DMS 273 treated with DMSO at 0.1 percent for 48 hours (cell line): ENCODE measurements at places on chromosomes 5 and 9.

DNA sequence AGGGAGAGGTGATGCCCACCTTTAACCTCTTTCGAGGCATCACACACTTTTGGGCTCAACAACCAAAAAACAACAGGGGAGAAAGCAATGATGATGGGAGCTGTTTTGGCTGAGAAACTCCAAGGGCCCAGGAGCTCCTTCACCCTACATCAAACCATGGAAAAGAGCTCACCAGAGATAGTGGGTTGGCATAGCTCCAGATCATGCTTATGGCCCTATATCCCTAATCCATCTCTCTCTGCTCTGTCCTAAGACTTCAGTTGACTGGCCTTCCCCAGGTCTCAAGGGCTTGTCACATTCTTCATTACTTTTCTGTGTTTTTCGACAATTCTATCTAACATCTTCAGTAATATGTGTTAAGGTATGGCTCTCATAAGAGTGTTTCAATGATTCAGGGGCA lies 5.7 kb upstream of the CTSL start:
- DNase-seq = no peak

DNA sequence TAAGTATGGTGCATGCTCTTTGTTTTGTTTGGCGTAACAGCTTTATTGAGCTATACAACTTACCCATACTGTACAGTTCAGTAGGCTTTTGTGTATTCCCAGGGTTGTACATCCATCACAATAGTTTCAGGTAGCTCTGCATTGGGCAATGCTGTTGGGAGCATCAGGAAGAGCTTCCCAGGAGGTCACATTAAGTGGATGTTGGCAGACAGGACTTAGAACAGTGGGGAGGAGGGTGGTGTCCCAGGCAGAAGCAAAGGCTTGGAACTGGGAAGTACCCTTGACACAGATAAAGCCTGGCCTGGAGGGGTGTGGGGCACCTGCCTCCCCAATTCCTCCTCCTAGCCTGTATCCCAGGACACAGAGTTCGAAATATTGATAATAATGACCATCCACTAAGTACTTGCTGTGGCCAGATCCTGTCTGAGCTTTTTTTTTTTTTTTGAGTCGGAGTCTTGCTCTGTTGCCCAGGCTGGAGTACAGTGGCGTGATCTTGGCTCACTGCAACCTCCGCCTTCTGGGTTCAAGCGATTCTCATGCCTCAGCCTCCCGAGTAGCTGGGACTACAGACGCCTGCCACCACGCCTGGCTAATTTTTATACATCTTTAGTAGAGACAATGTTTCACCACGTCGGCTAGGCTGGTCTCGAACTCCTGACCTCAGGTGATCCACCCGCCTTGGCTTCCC lies 1.3 kb downstream of the BBLN start:
- DNase-seq = no peak

DNA sequence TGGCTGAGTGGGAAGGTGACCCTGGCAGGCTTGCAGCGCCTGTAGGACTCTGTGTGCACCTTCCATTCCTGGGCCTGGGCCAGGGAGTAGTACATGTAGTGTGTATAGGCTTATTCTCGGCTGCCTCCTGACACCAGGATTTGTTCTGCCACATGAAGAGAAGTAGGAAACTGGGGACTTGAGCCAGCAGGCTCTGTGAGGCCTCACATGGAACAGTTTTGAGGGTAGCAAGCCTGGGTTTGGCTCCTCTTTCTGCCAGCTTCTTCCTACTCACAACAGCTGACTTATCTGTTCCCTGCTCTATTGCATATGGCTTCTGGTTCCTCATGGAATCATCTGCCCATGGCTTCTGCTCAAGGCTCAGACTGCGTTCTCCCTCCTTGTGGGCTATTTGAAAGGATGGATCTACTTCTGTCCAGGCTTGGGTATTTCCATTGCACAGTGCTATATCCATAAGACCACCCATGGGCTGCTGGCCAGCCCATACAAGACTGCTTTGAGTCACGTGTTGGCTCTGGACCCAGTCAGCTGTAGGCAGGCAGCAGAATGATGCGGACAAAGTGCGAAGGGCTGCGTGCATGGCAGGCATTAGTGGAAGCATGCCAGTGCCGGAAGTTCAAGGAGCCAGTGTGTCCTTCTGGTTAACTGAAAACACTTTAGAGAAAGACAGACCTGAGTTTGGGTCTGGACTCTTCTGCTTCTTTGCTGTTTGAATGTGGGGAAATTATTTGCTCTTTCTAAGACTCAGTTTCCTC lies 11.0 kb upstream of the INSYN2B start:
- DNase-seq = no peak

DNA sequence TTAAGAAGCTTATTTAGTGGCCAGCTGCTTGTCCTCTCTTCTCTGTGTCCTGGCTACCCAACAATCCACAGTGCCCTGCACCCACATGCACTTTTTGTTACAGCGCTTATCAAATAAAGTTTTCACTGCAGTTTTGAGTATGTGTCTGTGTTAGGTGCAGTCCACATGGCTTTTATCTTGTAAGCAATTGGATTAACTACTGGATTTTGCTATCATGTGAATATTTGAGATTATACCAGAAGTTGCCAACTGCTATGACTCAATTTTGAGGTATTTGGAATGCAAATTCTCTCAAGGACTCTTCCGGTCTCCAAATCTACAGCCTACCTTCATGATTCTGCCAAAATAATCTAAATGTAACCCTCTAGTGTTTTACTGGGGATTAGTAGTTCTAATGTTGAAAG lies 690.2 kb downstream of the NR2F1-AS1 start:
- no peak for DNase-seq

- DNase-seq = no peak
Measured at GRCh38 chr9:107260437-107261081, 22.5 kb upstream of the RAD23B start.

- peak; percentile 13 for DNase-seq
Measured at GRCh38 chr5:179475208-179475751, 75.1 kb upstream of the RUFY1 start.

DNA sequence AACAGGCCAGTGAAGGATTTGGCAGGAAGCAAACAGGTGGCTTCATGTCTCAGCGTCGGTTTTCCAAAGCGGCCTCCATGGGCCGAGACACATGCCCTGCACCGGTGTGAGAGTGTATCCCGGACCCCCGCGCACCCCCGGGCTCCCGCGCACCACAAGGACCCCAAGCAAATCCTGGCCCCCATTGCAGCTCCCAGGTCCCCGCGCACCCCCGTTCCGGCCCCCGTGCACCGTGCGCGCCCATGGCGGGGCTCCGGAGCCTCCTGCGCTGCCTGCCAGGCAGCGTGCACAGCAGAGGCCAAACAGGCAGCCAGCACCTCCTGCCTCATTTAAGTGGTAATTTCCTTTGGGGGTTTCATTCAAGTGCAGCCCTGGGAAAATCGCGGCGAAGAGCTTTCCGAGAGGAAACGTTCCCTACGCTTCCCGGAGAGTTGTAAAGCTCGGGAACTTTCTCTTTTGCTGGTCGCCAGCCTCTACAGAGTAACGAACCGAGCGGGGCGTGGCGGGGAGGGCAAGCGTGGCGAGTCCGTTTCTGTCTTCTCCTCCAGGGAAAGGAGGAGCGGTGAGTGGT lies 145.5 kb upstream of the SLC24A2 start:
- no peak for DNase-seq

DNA sequence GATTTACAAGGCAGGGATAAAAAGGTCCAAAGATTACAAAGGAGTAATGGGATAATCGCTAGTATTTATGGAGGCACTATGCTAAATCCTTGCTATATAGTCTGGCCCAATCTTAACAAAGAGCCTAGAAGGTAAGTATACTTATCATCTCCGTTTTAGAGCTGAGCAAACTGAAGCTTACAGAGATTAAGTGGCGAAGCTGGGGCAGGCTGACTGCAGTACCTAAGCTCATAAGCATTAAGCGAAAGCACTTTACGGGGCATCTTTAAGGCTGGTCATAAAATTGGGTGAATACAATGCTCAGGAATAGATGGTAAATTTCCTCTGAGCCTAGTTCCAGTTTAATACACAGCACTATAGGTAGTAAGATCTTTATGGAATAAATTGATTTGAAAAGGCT lies 30.0 kb upstream of the ZNF366 start:
- DNase-seq = no peak

GRCh38 chr9:69834056-69834455 lies 13.4 kb downstream of the CFAP95 start:
- DNase-seq = no peak

DNA sequence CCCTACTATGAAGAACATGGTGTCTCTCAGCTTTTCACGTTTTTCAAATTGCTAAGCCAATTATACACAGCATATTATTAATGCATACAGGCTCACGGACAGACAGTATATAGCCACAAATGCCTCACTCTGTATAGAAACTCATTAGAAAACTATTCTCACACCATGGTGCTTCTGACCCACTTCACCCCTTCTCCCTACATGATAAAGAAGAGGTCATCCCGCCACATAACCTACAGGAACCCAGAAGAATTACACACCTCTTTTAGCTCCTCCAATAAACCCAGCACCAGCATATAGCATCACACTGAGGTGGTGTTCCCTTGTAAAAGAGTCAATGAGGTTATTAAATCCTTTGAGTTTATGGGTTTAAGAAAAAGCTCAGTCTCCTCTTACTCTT lies 5.6 kb downstream of the TLE1 start:
- DNase-seq = no peak

- DNase-seq = no peak
Measured at GRCh38 chr5:74109344-74109743, 483.3 kb downstream of the ARHGEF28 start.

- DNase-seq = no peak
Measured at GRCh38 chr5:138160706-138161105, 17.7 kb downstream of the BRD8 start.

GRCh38 chr5:43553381-43553780 lies 3.5 kb downstream of the PAIP1 start:
- DNase-seq = no peak

DNA sequence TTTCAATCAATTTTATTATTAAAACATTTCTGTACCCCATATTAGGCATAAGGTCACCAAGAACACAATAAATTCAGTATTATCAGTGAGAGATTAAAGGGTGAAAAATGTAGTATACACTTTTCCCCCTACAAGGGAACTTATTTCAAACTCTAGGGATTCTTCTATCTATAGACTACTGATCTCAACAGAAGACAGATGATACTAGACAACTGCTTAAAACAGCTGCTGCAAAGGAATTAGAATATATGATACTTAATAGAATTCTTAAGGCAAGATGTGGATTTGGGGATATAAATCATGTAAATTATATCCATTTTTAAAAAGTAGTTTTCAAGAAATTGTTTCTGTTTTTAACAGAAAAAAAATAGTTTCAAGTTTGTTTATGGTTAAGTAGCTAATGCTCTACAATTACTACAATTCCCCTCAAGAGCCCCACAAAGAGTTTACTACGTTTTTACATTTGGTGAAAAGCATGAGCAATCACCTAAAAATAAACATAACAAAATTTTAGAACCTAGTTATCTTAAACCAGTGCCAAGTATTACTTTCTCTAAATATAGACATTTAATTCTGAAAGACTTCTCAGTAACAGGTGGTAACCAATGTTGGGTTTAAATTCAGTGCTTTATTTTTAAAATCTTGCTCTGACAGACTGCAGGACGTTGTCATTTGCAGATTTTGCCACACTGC lies 6.0 kb downstream of the KIF24 start:
- DNase-seq = no peak

DNA sequence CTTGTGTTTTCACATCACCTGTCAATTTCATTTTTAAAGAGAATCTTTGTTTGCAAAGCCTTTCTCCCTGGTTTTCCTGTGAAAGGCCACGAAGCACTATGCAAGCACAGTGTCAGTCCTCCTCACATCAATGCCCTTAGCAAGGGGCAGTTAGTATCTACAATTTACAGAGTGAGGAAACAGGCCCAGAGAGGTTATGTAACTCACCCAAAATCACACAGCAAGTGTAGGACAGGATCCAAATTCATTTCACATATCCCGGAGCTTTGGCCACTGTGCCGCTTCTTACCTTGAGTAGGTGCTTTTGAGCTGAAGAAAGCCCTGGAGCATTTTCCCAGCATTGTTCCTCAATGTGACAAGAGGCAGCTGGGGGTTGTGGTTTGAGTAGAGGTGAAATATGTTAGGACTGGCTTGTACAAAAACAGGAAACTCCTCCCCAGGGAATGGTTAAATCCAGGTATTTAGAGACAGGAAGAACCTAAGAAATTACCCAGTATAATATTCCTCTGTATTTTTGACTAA lies 283.8 kb downstream of the NTRK2 start:
- no peak for DNase-seq

GRCh38 chr9:1098551-1098950 lies 48.4 kb downstream of the DMRT2 start:
- DNase-seq = no peak

- no peak for DNase-seq
Measured at GRCh38 chr5:140329739-140330481, 16.5 kb downstream of the HBEGF start.

DNA sequence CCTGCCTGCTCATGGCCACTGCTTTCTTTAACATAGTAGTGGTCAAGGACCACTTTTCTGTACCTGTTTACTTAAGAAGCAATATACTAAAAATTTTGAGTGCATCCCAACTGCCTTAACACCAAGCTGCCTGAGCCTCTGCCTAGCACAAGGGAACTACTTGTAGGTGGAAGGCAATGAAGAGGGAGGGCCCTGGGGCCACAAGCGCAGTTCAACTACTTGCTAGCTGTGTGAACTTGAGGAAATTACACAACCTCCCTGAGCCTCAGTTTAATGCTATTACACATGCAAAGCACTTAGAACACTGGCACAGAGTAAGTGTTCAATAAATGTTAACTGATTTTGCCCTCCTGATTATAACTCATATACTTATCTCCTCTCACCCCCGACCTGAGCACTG lies 6.3 kb downstream of the ARL15 start:
- DNase-seq = no peak

DNA sequence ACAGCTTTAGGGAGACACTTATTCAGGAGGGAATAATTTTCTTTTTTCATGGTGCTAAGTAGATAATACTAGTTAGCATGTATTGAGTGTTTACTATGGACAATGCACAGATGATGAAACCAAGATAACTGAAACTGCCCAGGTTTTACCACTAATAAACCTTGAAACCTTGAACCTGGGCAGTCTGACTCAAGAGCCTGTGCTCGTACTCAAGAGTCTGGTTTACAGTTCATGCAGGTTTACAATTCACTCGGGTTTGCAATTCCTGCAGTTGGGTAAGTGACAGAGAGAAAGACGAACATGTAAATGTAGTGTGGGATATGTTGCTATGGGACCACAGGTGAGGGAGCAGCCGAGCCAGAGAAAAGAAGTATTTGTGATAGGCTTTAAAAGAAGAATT lies 28.2 kb downstream of the NUP214 start:
- DNase-seq = no peak

GRCh38 chr5:114223866-114224265 lies 138.0 kb upstream of the KCNN2 start:
- DNase-seq = peak; percentile 0

GRCh38 chr9:91546574-91546973 lies 122.9 kb upstream of the NFIL3 start:
- no peak for DNase-seq

GRCh38 chr5:146753641-146754040 lies 124.9 kb downstream of the PPP2R2B start:
- DNase-seq = no peak

GRCh38 chr5:32942225-32942989 lies 231.3 kb downstream of the NPR3 start:
- no peak for DNase-seq

GRCh38 chr9:28209130-28209529 lies 635.8 kb upstream of the C9orf72 start:
- DNase-seq = no peak
